ENCODE measurements at places on chromosomes 2 and 18.

DNA sequence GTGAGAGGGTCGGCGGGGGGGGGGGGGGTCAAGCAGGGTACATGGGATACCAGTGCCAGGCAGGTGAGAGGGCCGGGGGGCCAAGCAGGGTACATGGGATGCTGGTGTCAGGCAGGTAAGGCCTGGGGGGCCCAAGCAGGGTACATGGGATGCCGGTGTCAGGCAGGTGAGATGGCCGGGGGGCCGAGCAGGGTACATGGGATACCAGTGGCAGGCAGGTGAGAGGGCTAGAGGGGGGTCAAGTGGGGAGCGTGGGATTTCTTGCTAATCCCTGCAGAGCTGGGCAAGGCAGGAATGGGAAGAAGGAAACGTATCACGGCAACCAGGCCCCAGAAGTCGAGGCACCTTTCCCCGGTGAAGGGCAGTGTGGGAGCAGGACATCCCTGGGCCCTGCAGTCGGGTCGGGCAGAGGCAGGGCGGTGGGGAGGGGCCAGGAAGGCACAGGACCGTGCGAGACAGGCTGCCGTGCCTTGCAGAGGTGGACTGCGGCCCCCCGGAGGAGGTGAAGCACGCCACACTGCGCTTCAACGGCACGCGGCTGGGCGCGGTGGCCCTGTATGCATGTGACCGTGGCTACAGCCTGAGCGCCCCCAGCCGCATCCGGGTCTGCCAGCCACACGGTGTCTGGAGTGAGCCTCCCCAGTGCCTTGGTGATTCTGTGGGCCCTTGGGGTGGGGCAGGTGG is 49.3 kb downstream of the MTERF4 start:
- DNase-seq, result no peak

- no peak for DNase-seq
Measured at GRCh38 chr2:96737831-96738230, 2.0 kb downstream of the LMAN2L start.

DNA sequence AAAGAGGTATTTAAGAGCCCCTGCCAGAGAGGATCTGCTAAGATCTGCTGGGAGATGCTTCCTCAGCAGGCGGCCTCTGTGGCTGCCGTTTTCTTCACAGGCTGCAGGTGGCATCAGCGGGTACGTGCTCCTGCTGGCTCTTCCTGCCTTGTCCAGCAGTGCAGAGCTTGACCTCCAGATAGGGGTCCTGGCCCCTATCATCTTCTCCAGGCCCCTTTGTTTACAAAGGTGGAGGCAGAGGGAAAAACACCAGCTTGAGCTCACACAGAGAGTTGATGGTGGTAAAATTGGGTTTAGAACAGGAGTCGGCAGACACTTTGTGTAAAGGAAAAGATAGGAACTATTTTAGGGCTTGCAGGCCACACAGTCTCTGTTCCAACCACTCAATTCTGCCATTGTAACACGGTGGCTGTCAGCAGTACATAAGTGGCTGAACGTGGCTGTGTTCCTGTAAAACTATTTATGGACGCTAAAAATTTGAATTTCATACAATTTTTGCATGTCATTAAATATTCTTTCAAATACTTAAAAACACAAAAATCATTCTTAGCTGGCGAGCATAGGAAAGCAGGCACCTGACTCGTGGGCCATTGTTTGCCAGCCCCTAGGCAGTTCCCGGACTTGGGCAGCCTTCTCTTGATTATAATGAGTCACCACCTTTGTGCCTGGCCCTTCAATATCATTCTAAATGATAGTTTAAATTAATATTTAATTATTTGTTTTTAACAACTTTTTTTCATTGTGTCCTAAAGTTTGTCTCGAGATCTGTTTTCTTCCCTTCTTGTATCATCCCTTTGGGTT is 98.2 kb upstream of the B3GNT7 start:
- no peak for DNase-seq

DNA sequence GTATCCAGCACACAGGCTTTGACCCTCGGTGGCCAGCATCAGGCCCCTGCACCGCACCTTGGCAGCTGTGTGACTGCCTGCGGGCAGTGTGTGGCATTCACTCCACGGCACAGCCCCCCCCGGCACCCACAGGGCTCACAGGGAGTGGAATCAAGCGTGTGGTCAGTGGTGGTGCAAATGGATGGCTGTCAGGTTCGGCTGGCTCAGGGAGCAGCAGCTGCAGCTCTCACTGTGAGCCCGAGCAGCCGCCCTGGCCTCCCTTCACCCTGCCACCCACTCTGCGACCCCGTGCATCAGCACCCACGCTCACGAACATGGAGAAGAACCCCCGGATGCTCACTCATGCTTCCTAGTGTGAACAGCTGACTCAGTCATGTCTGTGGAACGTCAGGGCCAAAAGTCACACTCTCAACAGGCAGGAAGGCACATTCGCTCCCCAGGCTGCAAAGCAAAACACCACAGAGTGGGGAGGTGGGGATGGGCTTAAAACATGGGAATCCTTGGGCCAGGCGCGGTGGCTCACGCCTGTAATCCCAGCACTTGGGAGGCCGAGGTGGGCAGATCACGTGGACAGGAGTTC is 41.5 kb upstream of the GPC1 start:
- DNase-seq, result no peak

DNA sequence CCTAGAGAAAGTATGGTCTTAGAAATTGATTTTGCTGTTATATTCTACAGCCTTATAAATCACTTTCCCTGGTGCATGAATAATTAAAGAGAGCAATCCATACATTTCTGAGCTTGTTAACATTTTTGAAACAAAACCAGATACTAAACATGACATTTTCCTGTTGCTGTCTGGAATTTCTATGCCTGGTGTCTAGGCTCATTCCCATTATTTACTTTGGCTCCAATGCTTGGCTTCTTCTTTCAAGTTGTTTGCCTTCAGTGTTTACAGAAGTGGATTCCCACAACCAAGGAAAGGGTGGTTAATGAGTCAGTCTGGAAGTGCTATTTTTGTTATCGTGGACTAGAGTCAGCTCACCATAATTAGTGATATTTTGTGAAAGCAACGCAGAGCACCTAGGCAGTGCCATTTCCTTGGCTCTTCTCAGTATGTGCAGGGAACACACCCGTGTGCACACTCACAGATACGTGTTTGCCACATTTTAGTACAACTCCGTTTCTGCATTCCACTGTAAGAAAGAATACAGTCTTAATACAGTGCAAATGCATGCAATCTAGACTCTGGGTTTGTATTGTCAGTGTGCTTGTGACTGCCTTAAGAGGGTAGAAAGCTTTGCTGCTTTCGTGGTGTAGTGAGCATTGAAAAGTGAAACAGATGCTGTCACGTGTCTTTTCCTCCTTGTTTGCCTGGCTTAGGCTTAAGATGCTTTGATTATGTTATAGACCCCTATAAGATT is 185.0 kb upstream of the RASGRP3 start:
- no peak for DNase-seq

GRCh38 chr2:69123182-69123581 is 110.2 kb downstream of the ANTXR1 start:
- no peak for DNase-seq

- no peak for DNase-seq
Measured at GRCh38 chr2:175965773-175966172, 36.3 kb downstream of the LNPK start.

- no peak for DNase-seq
Measured at GRCh38 chr2:122070241-122070731, 314.8 kb downstream of the TSN start.

Data from activated T-helper 9 cell treated with anti-CD3 and anti-CD28 coated beads, Interleukin-2, amount 50 U/mL, for 16 hours (primary cell).